Ovary (tissue), 10 donors: ENCODE measurements at places on chromosomes 2 and 18.

DNA sequence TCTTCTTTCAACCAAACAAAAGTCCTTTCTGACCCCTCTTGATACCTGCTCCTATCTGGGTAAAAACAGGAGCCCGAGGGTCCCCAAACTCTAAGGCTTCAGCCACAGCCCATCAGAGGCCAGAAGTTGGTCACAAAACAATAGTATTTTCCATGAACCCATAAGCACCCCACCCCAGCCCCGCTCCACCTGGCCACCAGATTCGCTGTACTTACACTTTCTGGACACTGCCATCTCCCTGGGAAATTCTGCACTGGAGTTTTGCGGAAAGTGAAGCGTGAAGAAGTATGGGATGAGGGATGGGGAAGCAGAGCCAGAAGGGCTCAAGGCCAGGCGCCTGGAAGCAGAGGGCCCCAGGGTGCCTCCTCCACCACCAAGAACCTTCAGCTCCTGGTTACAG is 5.2 kb upstream of the RUFY4 start:
- no peak overlapping the region for H3K4me3 ChIP-seq
- H3K27ac ChIP-seq: no peak overlapping the region
- no peaks in the 10 kb centered on the region for H3K36me3 ChIP-seq
- no peaks in the 10 kb centered on the region for H3K27me3 ChIP-seq

DNA sequence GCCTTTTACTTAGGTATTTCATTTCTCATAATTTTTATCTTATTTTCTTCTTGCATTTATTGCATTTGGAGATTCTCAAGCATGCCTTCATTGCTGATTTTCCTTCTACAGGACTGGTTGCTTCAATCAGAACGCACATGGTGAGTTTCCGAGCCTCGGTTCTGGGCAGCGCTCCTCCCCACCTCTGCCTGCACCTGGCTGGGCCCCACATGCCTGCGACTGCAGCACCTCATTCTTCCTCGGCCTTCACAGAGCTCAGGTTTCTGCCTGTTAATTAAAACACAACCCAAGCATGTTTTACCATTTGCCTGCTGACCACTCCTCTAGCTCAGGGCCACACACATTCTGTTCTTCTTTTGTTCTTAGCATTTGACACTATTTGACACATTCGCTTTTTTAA is 398.8 kb downstream of the GALR1 start:
- H3K4me3 ChIP-seq: no peak overlapping the region
- no peak overlapping the region for H3K27ac ChIP-seq
- no peaks in the 10 kb centered on the region for H3K27me3 ChIP-seq
- no peaks in the 10 kb centered on the region for H3K4me1 ChIP-seq
- DNase-seq: no peak

GRCh38 chr2:175930504-175930903 is 71.6 kb downstream of the LNPK start:
- H3K4me1 ChIP-seq: no peaks in the 10 kb centered on the region
- H3K27ac ChIP-seq: no peak overlapping the region
- H3K27me3 ChIP-seq: no peaks in the 10 kb centered on the region

- H3K27me3 ChIP-seq: no peaks in the 10 kb centered on the region
- H3K4me1 ChIP-seq: peaks cover 2% of the 10 kb centered on the region
- no peak for DNase-seq
- no peak overlapping the region for H3K27ac ChIP-seq
- no peaks in the 10 kb centered on the region for H3K36me3 ChIP-seq
Measured at GRCh38 chr2:1550076-1550475, 136.8 kb downstream of the TPO start.

GRCh38 chr2:165681841-165682240 is 112.2 kb downstream of the GALNT3 start:
- H3K4me1 ChIP-seq: peaks cover 4% of the 10 kb centered on the region
- H3K4me3 ChIP-seq: no peak overlapping the region
- H3K27me3 ChIP-seq: no peaks in the 10 kb centered on the region
- no peaks in the 10 kb centered on the region for H3K36me3 ChIP-seq
- H3K27ac ChIP-seq: no peak overlapping the region

DNA sequence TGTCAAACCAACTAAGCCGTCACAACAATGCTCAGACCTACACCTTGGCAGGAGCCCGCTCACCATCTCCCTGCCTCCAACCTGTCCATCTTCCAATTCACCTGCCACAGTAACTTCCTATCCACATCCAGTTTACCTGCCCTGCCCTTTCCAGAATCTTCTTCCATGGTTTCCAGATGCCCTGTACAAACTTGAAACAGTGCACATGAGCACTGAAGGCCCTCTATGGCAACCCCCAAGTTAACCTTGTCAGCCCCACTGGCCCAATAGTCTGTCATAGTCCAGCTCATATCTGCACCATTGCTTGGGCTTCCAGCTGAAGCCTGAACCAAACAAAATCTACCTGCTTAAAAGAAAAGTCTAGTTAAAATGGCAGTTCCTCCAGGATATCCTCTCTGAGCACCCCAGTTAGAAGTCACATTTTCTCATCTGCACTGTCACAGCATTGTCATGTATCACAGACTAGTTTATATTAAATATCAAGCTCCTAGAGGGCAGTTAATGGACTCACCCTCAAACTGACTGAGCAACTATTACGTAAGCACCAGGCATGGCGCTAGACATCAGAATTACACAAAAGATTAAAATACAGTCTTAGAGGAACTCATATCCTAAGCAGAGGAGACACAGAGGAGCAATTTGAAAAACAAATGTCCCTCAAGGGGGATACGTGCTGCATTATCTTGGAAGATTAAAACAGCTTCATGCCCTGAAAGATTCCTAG is 11.6 kb downstream of the NFE2L2 start:
- H3K27ac ChIP-seq: peak overlapping the region; percentile 37
- H3K4me1 ChIP-seq: peaks cover 47% of the 10 kb centered on the region
- no peak overlapping the region for H3K4me3 ChIP-seq
- no peak for DNase-seq

GRCh38 chr2:73212098-73212447 is 2.0 kb upstream of the SMYD5 start:
- DNase-seq: no peak
- H3K27ac ChIP-seq: no peak overlapping the region
- no peaks in the 10 kb centered on the region for H3K36me3 ChIP-seq
- no peaks in the 10 kb centered on the region for H3K27me3 ChIP-seq

GRCh38 chr18:76098674-76099411 is 396.2 kb downstream of the ZNF516 start:
- peaks cover 15% of the 10 kb centered on the region for H3K4me1 ChIP-seq
- no peaks in the 10 kb centered on the region for H3K27me3 ChIP-seq
- peak overlapping the region; percentile 10 for H3K27ac ChIP-seq
- DNase-seq: peak; percentile 36
- no peaks in the 10 kb centered on the region for H3K36me3 ChIP-seq

DNA sequence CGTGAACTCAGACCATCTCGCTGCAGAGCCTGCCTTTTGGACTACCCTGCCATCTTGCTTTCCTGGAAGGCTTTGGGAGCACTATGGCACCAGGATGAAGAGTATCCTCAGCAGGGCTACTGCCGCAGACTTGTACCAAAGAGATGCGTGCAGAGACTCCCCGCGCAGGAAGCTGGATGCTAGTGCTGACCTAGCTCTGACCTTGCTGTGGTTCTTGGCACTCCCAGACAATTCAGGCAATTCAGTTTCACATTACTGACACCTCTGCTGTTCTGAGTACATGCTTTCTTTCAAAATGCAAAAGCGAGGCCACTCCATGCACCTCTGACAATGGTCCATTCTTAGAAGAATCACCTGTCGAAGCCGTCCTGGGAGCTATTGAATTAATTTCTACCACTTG is 251.5 kb upstream of the MEX3C start:
- no peaks in the 10 kb centered on the region for H3K4me1 ChIP-seq
- H3K27ac ChIP-seq: no peak overlapping the region
- H3K27me3 ChIP-seq: no peaks in the 10 kb centered on the region

- DNase-seq: no peak
- no peaks in the 10 kb centered on the region for H3K27me3 ChIP-seq
Measured at GRCh38 chr18:63135101-63135500, 184.5 kb downstream of the BCL2 start.

- H3K4me1 ChIP-seq: peaks cover 16% of the 10 kb centered on the region
- H3K4me3 ChIP-seq: no peak overlapping the region
- H3K36me3 ChIP-seq: no peaks in the 10 kb centered on the region
- no peak overlapping the region for H3K27ac ChIP-seq
- DNase-seq: no peak
Measured at GRCh38 chr18:44771956-44772917, 91.5 kb downstream of the SETBP1 start.

DNA sequence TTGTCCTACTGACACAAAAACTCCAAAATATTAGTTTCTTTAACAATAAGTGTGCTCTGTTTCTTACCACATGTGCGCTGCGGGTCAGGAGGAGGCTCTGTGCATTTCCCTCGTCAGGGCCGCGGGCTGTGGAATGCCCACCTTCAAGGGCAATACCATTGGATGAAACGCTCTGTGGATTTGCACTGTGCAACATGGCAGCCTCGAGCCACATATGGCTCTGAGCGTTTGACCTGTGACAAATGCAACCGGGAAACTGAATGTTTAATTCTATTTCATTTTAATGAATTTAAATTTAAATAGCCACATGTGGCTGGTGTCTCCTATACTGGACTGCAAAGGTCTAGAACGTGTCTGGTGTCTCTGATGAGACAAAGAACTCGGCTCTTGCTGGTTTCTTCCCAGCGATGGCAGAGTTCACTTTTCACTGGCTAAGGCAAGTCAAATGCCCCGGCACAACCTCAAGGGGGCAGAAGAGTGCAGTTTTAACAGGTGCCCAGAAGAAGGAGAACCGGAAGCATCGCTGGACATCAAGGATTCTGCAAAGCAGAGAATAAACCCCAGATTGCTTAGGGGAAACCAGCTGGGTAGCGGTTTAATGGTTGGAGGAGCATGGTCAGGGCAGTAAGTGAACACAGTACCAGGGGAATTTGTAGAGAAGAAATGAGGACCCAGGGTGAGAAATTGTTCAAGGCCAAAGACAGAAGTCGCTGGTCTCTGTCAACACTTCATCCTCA is 37.0 kb upstream of the TMEM18 start:
- H3K27ac ChIP-seq: no peak overlapping the region
- peaks cover 1% of the 10 kb centered on the region for H3K4me1 ChIP-seq
- H3K36me3 ChIP-seq: no peaks in the 10 kb centered on the region

DNA sequence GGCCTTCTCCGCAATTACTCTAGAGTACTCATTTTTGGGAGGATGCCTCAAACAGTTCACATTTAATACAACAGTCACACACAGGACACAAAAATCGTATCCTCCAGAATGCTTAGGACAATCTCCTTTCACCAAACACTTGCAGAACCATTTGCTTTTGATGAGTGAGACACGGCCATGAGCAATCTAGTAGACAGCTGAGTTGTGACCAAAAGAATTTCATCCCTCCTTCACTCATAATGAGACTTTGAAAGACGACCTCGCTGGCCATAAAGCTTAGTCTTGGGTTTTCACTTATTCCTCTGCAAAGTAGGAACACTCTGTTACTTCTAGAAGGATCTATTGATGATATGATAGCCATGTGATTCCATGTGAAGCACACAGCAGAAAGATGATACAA is 87.5 kb upstream of the SLC35G4 start:
- no peak overlapping the region for H3K27ac ChIP-seq
- H3K4me1 ChIP-seq: no peaks in the 10 kb centered on the region
- H3K4me3 ChIP-seq: no peak overlapping the region
- H3K36me3 ChIP-seq: no peaks in the 10 kb centered on the region
- no peaks in the 10 kb centered on the region for H3K27me3 ChIP-seq
- no peak for DNase-seq

GRCh38 chr18:7467708-7468466 is 99.2 kb upstream of the PTPRM start:
- H3K27ac ChIP-seq: no peak overlapping the region
- H3K4me1 ChIP-seq: no peaks in the 10 kb centered on the region
- no peaks in the 10 kb centered on the region for H3K27me3 ChIP-seq
- no peak for DNase-seq
- no peak overlapping the region for H3K4me3 ChIP-seq

DNA sequence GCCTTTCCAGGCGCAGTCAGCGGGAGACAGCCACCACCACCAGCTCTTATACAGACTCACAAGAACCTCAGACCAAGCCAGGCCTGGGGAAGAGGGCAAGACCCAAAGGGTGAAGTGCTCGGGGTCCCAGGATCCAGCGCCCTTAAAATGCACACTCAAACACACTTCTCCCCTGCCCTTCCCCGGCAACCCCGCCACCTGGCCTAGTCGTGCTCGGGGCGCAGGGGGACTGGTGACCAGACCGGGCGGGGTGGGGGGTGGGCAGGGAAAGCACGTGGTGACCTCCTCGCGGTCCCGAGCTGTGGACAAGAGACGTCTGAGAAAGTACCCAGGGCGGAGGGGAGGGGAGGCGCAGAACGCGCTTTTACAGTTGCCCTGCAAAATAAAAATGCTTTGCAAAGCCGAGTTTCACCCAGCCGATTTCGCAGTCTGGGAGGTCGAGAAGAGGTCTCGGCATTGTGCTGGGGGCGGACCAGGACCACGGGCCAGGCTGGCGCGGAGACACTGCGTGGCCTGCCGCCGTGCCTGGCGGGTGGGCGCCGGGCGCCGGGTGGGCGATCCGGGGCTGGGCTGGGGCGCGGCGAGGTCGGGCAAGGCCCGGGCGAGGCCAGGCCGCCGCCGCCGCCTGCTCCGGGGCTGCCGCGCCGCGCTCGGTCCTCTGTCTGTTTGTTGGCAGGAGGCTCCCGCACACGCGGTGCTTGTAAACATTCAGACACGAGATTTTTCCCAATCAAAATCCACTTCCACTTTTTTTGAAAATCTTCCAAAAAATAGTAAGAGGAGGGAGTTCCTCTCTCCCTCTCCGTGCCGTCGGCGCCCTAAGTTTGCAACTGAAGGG is 2.0 kb downstream of the BCL11A start:
- H3K36me3 ChIP-seq: no peaks in the 10 kb centered on the region
- H3K27me3 ChIP-seq: no peaks in the 10 kb centered on the region
- H3K4me1 ChIP-seq: peaks cover 4% of the 10 kb centered on the region
- H3K4me3 ChIP-seq: peak overlapping the region; percentile 50

DNA sequence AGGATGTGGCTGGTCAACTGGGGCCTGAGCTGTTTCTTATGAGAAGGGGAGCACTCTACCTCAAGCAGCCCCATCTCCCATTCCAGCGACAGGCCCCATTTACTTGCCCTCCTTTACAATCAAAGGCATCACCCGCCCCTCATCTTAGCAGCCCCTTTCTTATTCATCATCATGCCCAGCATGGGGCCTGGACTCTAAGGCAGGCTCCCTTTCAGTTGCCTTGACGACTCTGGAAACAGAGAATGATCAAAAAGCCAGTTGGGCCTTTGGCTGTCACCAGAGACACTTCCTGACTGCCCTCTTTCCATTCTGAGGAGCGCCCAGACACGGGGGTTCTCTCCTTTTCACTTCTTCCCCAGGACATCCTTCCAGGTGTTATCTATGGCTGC is 11.2 kb downstream of the CELF4 start:
- H3K4me1 ChIP-seq: no peaks in the 10 kb centered on the region
- H3K4me3 ChIP-seq: no peak overlapping the region
- no peak for DNase-seq
- H3K36me3 ChIP-seq: no peaks in the 10 kb centered on the region
- H3K27ac ChIP-seq: no peak overlapping the region

DNA sequence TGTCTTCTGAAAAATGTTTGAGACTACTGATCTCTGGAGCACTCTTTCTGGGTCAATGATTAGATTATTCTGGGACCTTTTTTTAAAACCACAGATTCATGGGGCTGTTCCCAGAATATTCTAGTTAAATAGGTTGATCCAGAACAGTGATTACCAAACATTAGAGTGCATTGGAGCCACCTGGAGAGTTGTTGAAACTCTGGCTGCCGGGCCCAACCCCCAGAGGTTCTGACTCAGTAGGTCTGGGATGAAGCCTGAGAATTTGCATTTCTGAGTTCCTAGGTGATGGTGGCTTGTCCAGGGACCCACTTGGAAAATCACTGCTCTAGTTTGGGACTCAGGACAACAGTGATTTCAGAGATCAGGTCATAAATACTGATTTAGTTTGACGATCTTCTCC is 197.3 kb downstream of the PTPRM start:
- no peak overlapping the region for H3K27ac ChIP-seq
- no peaks in the 10 kb centered on the region for H3K27me3 ChIP-seq
- DNase-seq: no peak

- H3K36me3 ChIP-seq: no peaks in the 10 kb centered on the region
- no peak overlapping the region for H3K4me3 ChIP-seq
- H3K27ac ChIP-seq: no peak overlapping the region
- no peak for DNase-seq
Measured at GRCh38 chr18:13279181-13280069, 60.9 kb downstream of the LDLRAD4 start.
